Glutamatergic neuron (in vitro differentiated cells): ENCODE measurements at places on chromosomes 5 and 9. TPM values are rescaled to one million over a fixed set of nuclear protein-coding genes. Genes with fewer than 3 reads are reported as not detected.

The ANKRD20A1 gene
- not detected for total RNA-seq

The FOXD1 gene
- 2.8 TPM for total RNA-seq

The BAG1 gene
- 92.5 TPM for total RNA-seq

The SLC1A1 gene
- total RNA-seq, result 0.10 TPM

The NTRK2 gene
- 2.1 TPM for total RNA-seq

The PCDH1 gene
- 7.9 TPM for total RNA-seq

- no peaks in the 10 kb centered on the region for H3K4me1 ChIP-seq
These were observed 177.2 kb downstream of the OSTF1 start for GRCh38 chr9:75265525-75265972.

DNA sequence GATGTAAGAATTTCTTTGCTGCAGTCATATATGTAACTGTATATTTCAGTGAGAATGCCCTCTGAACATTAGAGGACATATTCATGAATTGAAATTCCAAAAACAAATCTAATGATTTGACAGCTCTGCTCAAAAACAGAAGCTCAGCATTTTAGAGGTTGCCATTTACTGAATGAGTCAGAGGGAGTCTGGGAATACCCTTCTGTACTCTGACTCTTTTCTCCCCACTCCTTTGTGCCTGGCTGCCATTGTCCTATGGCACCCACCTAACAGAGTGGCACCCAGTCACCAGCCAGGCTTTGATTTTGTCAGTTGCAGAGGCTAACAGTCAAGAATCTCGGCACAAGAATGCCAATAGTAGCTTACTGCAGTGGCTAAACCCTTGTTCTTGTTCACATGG lies 133.6 kb downstream of the ATG10 start:
- peaks cover 3% of the 10 kb centered on the region for H3K27me3 ChIP-seq
- no peak overlapping the region for H3K27ac ChIP-seq
- no peak overlapping the region for H3K4me3 ChIP-seq
- H3K36me3 ChIP-seq, result no peaks in the 10 kb centered on the region
- no peak for DNase-seq

- peaks cover 7% of the 10 kb centered on the region for H3K27me3 ChIP-seq
- no peak for DNase-seq
- peaks cover 24% of the 10 kb centered on the region for H3K4me1 ChIP-seq
- H3K36me3 ChIP-seq, result no peaks in the 10 kb centered on the region
- peak overlapping the region; percentile 43 for H3K27ac ChIP-seq
These were observed 9.6 kb downstream of the STK10 start for GRCh38 chr5:172178301-172178987.

DNA sequence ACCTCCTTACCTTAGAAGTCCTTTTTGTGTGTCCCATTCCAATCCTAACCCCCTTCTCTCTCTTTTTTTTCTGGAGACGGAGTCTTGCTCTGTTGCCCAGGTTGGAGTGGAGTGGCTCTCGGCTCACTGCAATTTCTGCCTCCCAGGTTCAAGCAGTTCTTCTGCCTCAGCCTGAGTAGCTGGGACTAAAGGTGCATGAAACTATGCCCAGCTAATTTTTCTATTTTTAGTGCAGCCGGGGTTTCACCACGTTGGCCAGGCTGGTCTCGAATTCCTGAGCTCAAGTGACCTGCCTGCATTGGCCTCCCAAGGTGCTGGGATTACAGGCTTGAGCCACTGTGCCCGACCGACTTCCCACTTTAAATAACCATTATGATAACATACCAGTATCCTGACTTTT lies 17.5 kb downstream of the TMEM38B start:
- DNase-seq, result no peak
- no peak overlapping the region for H3K4me3 ChIP-seq
- H3K4me1 ChIP-seq, result no peaks in the 10 kb centered on the region
- no peaks in the 10 kb centered on the region for H3K27me3 ChIP-seq

- H3K36me3 ChIP-seq, result no peaks in the 10 kb centered on the region
- peaks cover 4% of the 10 kb centered on the region for H3K4me1 ChIP-seq
- H3K27ac ChIP-seq, result no peak within 1 kb of the TSS
- H3K4me3 ChIP-seq, result no peak within 1 kb of the TSS
- peaks cover 4% of the 10 kb centered on the region for H3K27me3 ChIP-seq
These were observed at the start of gene STING1 for GRCh38 chr5:139482050-139482889. Gene STING1 (minus strand): TSS chr5:139482758. CDS start chr5:139481704, 1,054 bp downstream.

DNA sequence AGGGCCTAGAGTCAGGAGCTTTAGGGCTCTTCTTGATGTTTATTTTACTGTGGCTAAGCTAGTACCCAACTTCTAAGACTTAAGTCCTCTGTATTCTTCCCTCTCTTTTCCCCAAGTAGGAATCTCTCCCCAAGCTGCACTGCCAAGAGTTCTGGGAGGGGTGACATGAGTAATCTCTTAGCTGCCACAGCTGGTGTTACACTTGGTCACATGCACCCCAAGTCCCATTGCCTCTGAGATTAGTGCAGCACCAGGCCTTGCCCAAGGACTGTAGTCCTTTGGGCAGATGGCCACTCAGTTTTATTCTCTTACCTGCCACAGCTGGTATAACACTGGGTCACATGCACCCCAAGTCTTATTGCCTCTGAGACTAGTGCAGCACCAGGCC lies 114.7 kb upstream of the RIOK2 start:
- H3K4me3 ChIP-seq, result no peak overlapping the region
- H3K36me3 ChIP-seq, result no peaks in the 10 kb centered on the region
- H3K27me3 ChIP-seq, result peaks cover 1% of the 10 kb centered on the region
- H3K27ac ChIP-seq, result no peak overlapping the region
- H3K4me1 ChIP-seq, result no peaks in the 10 kb centered on the region
- no peak for DNase-seq

- peaks cover 16% of the 10 kb centered on the region for H3K27me3 ChIP-seq
- no peak for DNase-seq
- H3K27ac ChIP-seq, result no peak overlapping the region
- H3K4me1 ChIP-seq, result peaks cover 5% of the 10 kb centered on the region
- no peaks in the 10 kb centered on the region for H3K36me3 ChIP-seq
These were observed 130.1 kb downstream of the MRPL36 start for GRCh38 chr5:1669276-1670155.

- no peak for DNase-seq
- H3K4me1 ChIP-seq, result no peaks in the 10 kb centered on the region
- H3K36me3 ChIP-seq, result no peaks in the 10 kb centered on the region
- no peak overlapping the region for H3K4me3 ChIP-seq
These were observed 151.5 kb downstream of the NR3C1 start for GRCh38 chr5:143251946-143252345.

GRCh38 chr5:104189909-104190308 lies 627.3 kb upstream of the NUDT12 start:
- H3K4me1 ChIP-seq, result no peaks in the 10 kb centered on the region
- peaks cover 4% of the 10 kb centered on the region for H3K27me3 ChIP-seq
- H3K4me3 ChIP-seq, result no peak overlapping the region
- H3K36me3 ChIP-seq, result peaks cover 12% of the 10 kb centered on the region

- peaks cover 2% of the 10 kb centered on the region for H3K27me3 ChIP-seq
- H3K4me3 ChIP-seq, result no peak overlapping the region
- H3K4me1 ChIP-seq, result no peaks in the 10 kb centered on the region
- no peak for DNase-seq
These were observed 71.3 kb downstream of the INSL6 start for GRCh38 chr9:5113994-5114748.

DNA sequence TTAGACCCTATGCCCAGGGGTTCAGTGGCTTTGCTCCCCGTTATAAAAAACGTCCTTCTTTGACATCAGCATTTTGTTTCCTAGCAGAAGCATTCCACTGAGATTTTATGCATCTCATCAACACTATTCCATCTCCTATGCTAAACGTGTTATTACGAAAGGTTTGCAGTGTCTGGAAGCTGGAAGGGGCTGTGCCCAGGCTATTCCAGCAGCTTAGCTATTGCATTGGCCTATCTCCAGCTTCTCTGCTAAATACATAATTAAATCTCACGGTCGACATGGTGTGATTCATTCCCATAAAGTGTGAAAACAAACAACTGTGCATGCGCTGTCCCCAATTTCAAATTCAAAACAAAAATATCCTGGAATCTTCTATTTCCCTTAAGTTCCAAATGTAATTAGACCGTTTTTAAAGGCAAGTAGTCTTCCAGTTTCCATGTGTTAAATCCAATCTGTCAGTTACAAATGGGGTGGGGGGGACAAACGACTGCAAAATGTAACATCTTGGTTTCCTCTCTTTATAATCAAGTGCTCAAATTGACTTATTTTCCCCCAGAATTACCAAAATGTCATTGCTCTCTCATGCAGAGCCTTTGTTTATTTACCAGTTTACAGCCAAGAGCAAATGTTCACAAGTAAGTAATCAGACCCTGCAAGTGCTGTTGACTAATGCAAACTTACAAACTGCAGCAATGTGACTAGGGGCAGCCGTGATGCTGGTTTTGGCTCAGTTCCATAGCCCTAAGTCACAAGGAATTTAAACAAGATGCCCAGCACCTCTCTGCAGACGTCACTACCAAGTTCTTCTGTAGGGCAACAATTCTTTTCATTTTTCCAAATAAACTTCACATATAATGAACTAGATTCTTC lies 212.3 kb upstream of the RORB start:
- peaks cover 6% of the 10 kb centered on the region for H3K4me1 ChIP-seq
- H3K27me3 ChIP-seq, result no peaks in the 10 kb centered on the region

- H3K4me3 ChIP-seq, result no peak overlapping the region
- no peak for DNase-seq
- H3K4me1 ChIP-seq, result peaks cover 6% of the 10 kb centered on the region
- no peaks in the 10 kb centered on the region for H3K27me3 ChIP-seq
- H3K27ac ChIP-seq, result no peak overlapping the region
These were observed 6.8 kb downstream of the HSD17B4 start for GRCh38 chr5:119458911-119459632.

DNA sequence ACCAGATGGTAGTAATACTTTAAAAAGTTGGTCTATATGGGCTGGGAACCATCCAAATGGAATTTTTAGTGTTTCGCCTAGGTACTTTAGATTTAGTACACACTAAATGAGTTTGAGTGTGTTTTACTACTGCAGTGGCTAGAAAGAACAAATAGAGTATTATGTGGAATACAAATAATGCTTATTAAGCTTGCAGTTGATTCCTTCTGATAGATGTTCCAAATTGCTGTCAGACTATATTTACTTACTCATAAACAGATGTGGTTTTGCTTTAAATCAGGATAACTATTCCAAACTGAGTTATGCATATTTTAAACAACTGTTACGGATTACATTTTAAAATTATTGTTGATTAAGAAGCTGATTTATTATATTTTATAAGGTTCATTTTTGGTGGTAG lies 103.3 kb downstream of the ZSWIM6 start:
- H3K4me1 ChIP-seq, result peaks cover 20% of the 10 kb centered on the region
- H3K27ac ChIP-seq, result no peak overlapping the region
- no peak for DNase-seq
- no peak overlapping the region for H3K4me3 ChIP-seq
- no peaks in the 10 kb centered on the region for H3K27me3 ChIP-seq

DNA sequence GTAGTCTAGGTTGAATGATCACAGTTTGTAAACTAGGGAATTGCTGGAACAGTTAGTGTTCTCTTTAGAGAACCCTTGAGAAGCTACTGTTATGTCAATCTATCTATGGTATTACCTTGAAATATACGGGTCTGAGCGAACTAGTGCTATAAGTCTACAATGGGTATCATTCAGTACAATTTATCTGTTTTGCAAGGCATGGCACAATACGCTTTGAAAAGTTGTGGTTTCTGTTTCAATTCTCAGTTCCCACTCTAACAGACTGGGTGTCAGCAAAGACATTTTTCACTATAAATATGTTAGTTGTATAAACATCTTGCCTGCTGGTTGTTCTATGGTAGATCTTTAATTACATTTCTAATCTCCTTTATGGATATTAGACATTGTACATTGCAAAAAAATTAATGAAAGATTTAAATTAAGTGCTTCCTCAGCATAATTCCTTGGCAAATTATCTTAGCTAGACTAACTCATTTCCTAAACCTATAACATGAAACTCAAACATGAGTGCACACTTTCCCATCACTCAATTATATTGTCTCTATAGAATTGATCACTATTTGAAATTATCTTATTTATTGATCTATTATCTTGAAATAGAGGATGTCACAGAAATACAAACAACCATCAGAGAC lies 24.9 kb upstream of the SLCO6A1 start:
- H3K4me3 ChIP-seq, result no peak overlapping the region
- H3K27me3 ChIP-seq, result no peaks in the 10 kb centered on the region
- peaks cover 7% of the 10 kb centered on the region for H3K36me3 ChIP-seq
- no peak for DNase-seq
- H3K4me1 ChIP-seq, result peaks cover 4% of the 10 kb centered on the region
- no peak overlapping the region for H3K27ac ChIP-seq

- no peak for DNase-seq
- no peaks in the 10 kb centered on the region for H3K36me3 ChIP-seq
- no peaks in the 10 kb centered on the region for H3K4me1 ChIP-seq
- H3K4me3 ChIP-seq, result no peak overlapping the region
- no peak overlapping the region for H3K27ac ChIP-seq
These were observed 74.7 kb downstream of the TEK start for GRCh38 chr9:27183701-27184100.

GRCh38 chr9:127977884-127978647 lies 2.7 kb downstream of the EEIG1 start:
- H3K4me1 ChIP-seq, result peaks cover 12% of the 10 kb centered on the region
- DNase-seq, result no peak
- H3K36me3 ChIP-seq, result no peaks in the 10 kb centered on the region
- no peak overlapping the region for H3K27ac ChIP-seq
- H3K4me3 ChIP-seq, result peak overlapping the region; percentile 59
- peaks cover 13% of the 10 kb centered on the region for H3K27me3 ChIP-seq

GRCh38 chr9:15306068-15306756 lies 804 bp downstream of the TTC39B start:
- peak overlapping the region; percentile 84 for H3K4me3 ChIP-seq
- no peaks in the 10 kb centered on the region for H3K4me1 ChIP-seq
- no peaks in the 10 kb centered on the region for H3K36me3 ChIP-seq
- H3K27me3 ChIP-seq, result peaks cover 1% of the 10 kb centered on the region
- H3K27ac ChIP-seq, result peak overlapping the region; percentile 22

DNA sequence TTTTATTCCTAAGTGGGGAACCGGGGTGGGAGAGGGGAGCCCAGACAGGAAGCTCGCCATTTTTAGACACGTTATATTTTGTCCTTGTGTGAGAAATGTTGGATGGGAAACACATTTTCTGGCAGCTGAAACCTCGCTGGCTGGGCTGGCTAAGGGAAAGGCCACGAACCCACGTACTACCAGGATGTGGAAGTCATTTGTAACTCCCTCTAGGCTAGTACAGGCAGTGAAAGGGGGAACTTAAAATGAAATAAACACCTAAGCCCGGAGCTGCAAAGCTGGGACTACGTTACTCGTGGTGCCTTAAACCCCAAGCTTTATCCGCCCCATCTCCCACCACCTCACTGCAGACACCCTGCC lies 42.5 kb downstream of the TMEM174 start:
- peaks cover 1% of the 10 kb centered on the region for H3K4me1 ChIP-seq
- H3K27me3 ChIP-seq, result peaks cover 4% of the 10 kb centered on the region
- H3K36me3 ChIP-seq, result no peaks in the 10 kb centered on the region
- DNase-seq, result no peak
- peak overlapping the region; percentile 20 for H3K4me3 ChIP-seq
- H3K27ac ChIP-seq, result no peak overlapping the region

DNA sequence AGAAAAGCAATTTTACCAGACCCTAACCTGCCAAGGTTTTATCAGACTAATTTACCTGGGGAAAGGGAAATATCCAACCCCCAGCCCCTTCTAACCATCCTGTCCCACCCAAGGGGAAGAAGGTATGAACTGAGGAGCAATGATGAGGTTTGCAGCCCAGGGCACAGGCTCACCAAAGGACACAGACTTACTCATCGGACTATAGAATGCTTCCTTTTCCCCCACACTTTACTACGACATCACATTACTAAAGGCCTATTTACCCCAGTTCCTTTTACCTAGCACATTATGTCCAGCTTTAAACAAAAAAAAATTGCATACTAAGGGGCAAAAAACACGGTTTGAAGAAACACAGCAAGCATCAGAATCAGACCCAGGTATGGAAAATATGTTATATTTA lies 94.1 kb upstream of the FST start:
- DNase-seq, result no peak
- H3K27me3 ChIP-seq, result no peaks in the 10 kb centered on the region
- H3K27ac ChIP-seq, result no peak overlapping the region
- peaks cover 3% of the 10 kb centered on the region for H3K36me3 ChIP-seq
- no peak overlapping the region for H3K4me3 ChIP-seq
